ENCODE measurements at places on chromosomes 16 and 17.

- DNase-seq: no peak
Measured at GRCh38 chr17:77873500-77874302, 84.8 kb upstream of the TNRC6C start.

- peak; percentile 79 for DNase-seq
Measured at GRCh38 chr16:20610211-20610891, 34.2 kb upstream of the ACSM2B start.

- DNase-seq: no peak
Measured at GRCh38 chr16:48612611-48613010, 2.6 kb upstream of the N4BP1 start.

DNA sequence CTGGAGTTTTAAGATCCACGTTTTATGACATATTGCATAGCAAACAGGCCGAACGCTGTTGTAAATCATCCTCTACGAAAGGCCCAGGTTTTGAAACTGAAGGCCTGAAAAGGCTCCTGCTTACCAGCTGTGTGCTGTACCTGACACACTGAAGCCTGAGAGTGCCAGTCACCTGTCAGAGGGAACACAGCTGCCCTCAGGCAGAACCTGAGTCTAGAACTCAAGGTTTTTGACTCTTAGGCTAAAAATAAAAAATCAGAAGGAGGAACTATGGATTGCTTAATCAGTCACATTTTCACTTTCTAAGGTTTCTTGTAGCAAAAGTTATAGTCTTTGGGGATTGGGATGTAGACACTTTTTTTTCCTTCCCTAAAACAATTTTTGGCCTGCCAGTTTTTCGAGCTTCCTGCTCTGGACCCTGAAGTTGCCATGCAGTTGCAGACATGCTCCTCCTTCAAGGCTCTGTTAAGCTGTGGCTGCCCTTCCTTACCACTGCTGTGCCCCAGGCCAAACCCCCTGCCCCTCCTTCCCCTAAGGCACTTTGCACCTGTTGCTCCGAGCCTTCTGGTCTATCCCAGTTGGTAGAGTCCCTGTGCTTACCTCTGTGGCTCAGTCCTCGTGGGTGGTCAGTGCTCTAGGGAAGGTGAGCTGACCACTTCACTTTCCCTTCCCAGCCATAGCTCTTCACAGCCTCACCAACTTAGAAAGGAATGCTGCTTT is 56.6 kb downstream of the TENT4B start:
- DNase-seq: peak; percentile 13

DNA sequence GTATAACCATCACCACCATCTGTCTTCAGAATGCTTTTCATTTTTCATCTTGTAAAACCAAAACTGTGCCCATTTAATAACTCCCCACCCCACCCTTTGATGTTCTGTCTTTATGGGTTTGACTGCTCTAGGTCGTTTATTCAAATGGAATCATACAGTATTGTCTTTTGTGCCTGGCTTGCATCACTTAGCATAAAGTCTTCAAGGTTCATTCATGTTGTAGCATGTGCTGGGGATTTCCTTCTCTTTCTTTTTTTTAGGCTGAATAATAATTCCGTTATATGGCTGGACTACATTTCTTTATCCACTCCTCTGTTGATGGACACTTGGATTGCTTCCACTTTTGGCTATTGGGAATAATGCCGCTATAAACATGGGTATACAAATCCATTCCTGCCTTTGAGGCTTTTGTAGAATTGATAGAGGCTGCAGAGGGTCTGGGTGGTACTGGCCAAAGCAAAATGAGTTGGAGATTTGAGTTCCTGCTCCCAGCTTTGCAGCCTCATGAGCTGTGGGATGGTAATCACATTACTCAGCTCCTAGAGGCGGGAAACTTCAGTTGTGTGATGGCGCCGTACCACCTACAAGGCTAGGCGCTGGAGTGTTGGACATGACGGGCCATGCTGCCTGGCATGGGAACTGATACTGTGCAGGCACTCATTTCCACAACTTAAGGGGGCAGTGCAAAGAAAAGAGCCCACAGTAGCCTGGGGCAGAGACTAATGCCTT is 64.8 kb downstream of the CLEC16A start:
- DNase-seq: no peak

GRCh38 chr17:76166168-76166567 is 25.1 kb upstream of the FOXJ1 start:
- no peak for DNase-seq

- DNase-seq: no peak
Measured at GRCh38 chr16:11955713-11956123, 9.3 kb upstream of the TNFRSF17 start.

GRCh38 chr16:31099860-31100638 is 5.5 kb upstream of the VKORC1 start:
- no peak for DNase-seq

DNA sequence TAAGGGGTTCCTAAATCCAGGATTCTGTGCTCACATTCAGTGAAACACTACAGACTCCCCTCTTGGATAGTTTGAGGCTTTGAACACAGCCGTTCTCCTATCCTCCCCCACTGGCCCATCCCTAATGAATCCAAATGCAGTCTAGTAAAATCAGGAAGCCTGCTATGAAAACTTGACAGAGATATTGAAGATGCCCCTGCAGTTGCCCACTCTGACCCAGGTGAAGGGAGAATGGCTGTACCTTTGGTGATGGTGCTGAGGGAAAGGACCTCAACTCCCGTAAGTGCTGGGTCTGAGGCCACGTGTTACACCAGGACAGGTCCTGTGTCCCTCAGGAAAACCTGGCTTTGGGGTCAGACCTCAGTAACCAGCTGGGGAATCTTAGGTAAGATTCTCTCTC is 54.4 kb downstream of the SF3B3 start:
- DNase-seq: no peak

DNA sequence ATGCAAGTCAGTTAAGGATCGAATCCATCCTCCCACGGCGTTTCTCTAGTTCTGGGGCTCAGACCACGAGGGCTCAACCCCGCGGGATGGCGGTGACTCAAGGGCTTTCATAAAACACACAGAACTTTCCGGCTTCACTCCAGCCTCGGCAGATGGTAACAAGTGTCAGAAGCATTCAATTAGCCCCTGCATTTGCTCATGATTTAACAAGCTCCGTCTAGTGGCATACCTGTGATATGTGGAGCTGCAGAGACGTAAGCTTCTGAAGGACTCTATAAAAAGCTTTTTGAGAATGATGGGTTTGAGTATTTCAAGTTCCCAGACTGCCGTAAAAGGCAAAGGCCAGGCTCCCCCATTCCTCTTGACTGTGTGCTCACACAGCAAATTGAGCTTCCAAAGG is 91.3 kb upstream of the SEC14L1 start:
- no peak for DNase-seq

DNA sequence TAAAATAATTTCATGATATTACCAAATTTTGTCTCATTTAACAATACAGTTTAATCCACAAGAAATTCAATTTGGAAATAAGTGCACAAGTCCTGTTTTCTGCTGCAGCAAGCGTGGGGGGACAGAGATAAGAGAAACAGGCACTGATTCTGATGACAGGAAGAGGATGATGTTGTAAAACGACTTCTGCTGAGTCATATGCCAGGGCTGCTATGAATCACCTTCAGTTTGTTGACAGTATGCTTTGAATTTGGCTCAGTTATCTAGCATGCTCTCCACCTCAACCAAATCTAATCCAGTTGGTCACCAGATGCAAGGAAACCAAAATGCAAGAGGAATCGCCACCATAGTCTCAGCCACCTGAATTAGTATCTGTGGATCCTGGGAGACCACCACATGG is 244.1 kb upstream of the MON1B start:
- no peak for DNase-seq

GRCh38 chr17:80876950-80877728 is 114.5 kb upstream of the CHMP6 start:
- no peak for DNase-seq

- DNase-seq: peak; percentile 99
Measured at GRCh38 chr17:81491181-81491581, 21.4 kb downstream of the ACTG1 start.

DNA sequence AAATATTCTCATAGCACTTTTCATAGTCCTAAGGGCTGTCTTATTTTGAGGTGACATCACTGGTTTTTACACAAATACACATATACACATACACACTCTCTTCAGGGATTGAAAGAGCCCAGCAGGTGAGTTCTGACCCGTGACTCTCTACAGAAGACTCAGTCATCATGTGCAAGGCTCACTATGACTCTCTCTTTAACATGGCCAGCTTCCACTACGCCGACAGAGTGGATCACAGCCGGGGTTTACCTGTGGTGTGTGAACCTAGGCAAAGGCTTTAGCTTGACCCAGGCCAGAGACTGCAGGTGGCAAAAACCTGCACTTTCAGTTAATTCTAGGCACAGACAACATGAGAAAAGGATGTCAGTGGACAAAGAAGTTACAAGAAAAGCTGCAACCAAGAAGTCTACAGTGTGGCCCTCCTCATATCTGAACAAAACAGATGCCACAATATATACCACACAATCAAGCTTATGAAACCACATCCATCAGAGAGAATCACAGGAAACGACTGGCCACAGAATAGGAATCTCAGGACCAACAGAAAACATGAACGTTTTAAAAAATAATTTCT is 56.5 kb downstream of the CYTH1 start:
- no peak for DNase-seq

GRCh38 chr17:80953471-80954315 is 37.9 kb upstream of the CHMP6 start:
- DNase-seq: no peak

DNA sequence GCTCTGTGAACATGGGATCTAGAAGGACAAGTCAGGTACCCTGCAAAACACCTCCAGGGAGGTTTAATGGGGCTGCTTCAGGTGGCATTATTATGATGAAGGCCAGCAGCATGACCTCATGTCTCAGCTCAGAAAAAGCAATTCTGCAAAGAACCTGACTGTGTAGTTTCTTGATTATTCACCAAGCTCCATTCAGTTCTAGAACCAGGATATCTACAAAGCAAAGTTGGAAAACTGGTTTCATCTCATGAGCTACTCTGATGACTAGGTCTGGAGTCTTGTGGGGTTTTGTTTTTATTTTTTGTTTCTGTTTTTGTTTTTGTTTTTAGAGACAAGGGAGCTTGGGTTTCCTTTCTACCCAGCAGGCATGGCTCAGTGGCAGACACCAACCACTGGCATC is 19.0 kb upstream of the LRRC37A3 start:
- no peak for DNase-seq

- peak; percentile 67 for DNase-seq
Measured at GRCh38 chr16:85206472-85207356, 94.4 kb upstream of the CIBAR2 start.

DNA sequence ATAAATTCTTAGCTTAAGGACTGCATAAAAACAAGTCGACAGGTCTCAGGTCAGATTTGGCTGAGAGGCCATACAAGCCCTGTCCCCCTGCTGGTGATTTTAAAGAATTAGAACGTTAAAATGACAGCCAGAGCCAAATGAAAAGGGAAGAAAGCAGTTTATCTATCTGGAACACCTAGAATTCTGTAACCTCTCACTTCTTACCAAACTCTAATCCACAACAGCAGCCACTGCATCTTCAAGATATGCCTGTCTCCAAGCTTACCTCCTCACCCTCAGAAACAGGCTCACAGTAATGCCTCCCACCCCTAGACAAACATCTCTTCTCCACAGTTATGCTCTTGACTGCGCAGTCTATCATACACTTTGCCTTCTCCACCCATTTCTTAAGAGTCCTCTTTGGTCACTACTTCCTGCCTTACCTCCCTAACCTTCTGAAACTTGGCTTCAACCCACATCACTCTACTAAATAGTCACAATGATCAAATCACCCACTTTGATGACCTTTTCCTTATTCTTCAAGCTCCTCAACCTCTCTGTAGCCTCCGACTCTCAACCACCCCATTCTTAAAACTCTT is 14.2 kb downstream of the ANKFY1 start:
- no peak for DNase-seq

DNA sequence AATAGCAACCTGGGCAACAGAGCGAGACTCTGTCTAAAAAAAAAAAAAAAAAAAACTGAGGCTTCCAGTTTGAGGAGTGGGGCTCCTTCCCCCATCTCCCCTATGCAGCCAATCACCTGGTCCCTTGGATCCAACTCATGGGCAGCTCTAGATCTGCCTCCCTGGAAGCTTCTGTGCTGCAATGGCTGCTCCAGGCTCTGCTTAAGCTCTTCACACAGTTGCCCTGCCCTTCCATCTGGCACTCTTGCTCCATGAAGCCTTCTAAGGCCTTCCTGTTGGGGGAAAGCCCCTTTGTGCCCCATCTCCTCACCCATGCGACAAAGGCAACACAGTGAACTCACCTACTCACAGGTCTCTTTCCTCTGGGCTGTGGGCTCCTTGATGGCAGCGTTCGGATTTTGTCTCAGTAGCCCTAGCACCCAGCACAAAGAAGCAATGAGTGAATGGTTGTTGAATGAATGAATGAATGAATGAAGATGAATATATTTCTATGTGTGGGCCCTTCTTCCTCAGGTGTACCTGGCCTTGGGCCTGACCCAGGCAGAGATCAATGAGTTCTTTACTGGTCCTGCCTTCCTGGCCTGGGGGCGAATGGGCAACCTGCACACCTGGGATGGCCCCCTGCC is 1.9 kb downstream of the NAGLU start:
- no peak for DNase-seq

GRCh38 chr17:28335959-28336871 is 654 bp downstream of the TNFAIP1 start:
- DNase-seq: peak; percentile 66

GRCh38 chr16:78465730-78466129 is 366.3 kb downstream of the WWOX start:
- DNase-seq: no peak

- no peak for DNase-seq
Measured at GRCh38 chr16:86681031-86681756, 102.8 kb downstream of the FOXL1 start.

- no peak for DNase-seq
Measured at GRCh38 chr16:66863707-66864106, 16.6 kb upstream of the PDP2 start.

- no peak for DNase-seq
Measured at GRCh38 chr16:1355591-1355990, 3.9 kb downstream of the GNPTG start.

- no peak for DNase-seq
Measured at GRCh38 chr17:15213381-15214087, 51.6 kb downstream of the PMP22 start.

DNA sequence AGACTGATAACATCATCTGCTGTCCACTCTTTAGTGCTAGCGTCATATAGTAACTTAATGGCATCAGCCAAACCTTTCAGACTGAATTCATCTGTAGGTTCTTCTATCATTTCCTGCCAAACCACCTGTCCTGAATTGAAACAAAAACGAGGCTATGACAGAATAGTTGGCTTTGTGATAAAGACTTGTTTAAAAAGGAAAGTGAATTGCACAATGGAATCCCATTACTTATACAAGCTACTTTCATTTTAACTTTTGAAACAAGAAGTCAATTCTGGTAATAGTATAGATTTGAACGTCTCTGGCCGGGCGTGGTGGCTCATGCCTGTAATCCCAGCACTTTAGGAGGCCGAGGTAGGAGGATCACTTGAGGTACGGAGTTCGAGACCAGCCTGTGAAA is 18.2 kb downstream of the LASP1NB start:
- DNase-seq: no peak

- no peak for DNase-seq
Measured at GRCh38 chr17:64455993-64456885, 7.3 kb downstream of the MILR1 start.

All from thyroid gland (tissue), 4 donors.